ENCODE measurements at places on chromosomes 6 and 20.

GRCh38 chr6:5682530-5682929 lies 324.2 kb downstream of the NRN1 start:
- H3K4me3 ChIP-seq, result no peak overlapping the region
- peaks cover 18% of the 10 kb centered on the region for H3K4me1 ChIP-seq
- peaks cover 14% of the 10 kb centered on the region for H3K36me3 ChIP-seq
- H3K27me3 ChIP-seq, result peaks cover 1% of the 10 kb centered on the region

DNA sequence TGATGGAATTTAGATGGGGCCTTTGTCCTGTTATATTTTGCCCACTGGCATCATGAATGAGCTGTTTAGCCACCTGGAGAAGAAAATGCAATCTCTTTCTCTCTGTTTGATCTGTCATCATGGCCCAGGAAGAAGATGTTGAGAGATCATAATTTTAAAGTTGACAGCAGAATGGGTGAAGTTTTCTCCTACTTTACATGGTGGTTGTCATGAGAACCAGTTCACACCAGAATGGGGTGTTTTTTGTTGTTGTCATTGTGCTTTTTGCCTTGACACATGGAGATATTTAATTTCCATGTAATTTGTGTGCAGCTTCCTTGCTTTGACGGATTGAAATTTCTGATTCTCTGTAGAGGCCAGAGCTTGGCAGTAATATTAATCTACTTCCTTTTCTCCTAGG lies 122.5 kb downstream of the FARS2 start:
- no peaks in the 10 kb centered on the region for H3K4me1 ChIP-seq
- H3K4me3 ChIP-seq, result no peak overlapping the region

DNA sequence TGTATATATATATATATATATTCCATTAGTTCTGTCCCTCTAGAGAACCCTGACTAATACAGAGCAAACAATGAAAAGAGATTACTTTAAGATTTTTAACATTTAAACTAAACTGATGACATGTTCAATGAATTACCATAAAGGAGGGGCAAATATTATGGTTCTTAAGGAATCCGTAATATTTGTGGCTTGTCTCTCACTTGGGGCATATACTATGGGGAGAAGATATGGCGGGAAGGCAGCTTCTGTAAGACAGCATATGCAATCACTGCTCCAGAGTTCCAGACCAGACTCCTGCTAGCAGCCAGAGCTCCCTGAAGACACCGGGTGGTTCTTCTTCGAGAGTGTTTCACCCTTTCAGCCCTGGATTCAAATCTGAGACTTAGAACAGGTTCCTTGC lies 321.1 kb upstream of the NT5E start:
- H3K27ac ChIP-seq, result no peak overlapping the region
- no peaks in the 10 kb centered on the region for H3K4me1 ChIP-seq
- H3K36me3 ChIP-seq, result no peaks in the 10 kb centered on the region
- H3K27me3 ChIP-seq, result peaks cover 6% of the 10 kb centered on the region
- no peak for DNase-seq

- H3K4me3 ChIP-seq, result no peak overlapping the region
- no peak for DNase-seq
- H3K27ac ChIP-seq, result no peak overlapping the region
- no peaks in the 10 kb centered on the region for H3K27me3 ChIP-seq
Measured at GRCh38 chr6:128350416-128351254, 169.8 kb downstream of the PTPRK start.

- no peaks in the 10 kb centered on the region for H3K36me3 ChIP-seq
- H3K4me1 ChIP-seq, result no peaks in the 10 kb centered on the region
- H3K4me3 ChIP-seq, result no peak overlapping the region
- DNase-seq, result no peak
Measured at GRCh38 chr6:91082311-91082832, 495.5 kb upstream of the MAP3K7 start.

DNA sequence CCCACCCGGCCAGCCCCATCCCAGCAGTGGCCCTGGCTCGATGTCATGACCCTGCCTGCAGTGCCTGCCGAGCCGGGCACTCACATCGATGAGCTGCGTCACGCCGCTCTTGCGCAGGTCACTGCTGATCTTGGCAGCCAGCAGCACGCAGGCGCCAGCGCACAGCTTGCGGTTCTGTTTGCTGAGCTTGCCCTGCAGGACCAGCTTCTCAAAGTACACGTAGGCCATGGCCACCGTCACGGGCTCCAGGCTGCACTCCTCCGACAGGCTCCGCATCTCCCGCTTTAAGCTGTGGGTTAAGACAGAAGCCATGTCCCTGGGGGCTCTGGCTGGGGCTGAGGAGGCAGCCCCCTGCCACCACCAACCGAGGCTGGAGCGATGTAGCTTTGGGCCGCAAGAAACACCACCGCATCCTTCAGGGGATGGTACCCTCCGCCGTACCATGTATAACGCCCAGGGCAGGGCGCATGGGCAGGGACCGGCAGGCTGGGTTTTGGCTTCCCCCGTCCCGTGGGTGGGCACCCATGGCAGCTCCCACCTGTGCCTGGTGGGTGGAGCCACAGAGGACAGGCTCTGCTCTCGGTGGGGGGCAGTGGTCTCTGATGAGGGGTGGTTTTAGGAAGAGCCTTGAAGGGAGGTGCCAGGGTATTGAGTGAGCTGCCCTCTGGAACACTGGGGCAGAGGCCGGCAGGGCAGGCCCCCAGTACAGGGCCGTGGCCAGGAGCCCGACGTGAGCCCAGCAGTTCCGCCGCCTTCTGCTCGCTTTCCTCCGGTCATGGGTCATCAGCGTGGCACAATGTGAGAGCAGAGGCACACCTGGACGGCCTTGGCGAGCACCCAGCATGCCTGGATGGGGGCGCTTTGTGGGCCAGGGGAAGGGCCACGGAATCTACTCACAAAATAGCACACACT lies 4.5 kb downstream of the RPS21 start:
- no peak overlapping the region for H3K4me3 ChIP-seq
- DNase-seq, result no peak
- peaks cover 3% of the 10 kb centered on the region for H3K27me3 ChIP-seq
- peaks cover 23% of the 10 kb centered on the region for H3K4me1 ChIP-seq

DNA sequence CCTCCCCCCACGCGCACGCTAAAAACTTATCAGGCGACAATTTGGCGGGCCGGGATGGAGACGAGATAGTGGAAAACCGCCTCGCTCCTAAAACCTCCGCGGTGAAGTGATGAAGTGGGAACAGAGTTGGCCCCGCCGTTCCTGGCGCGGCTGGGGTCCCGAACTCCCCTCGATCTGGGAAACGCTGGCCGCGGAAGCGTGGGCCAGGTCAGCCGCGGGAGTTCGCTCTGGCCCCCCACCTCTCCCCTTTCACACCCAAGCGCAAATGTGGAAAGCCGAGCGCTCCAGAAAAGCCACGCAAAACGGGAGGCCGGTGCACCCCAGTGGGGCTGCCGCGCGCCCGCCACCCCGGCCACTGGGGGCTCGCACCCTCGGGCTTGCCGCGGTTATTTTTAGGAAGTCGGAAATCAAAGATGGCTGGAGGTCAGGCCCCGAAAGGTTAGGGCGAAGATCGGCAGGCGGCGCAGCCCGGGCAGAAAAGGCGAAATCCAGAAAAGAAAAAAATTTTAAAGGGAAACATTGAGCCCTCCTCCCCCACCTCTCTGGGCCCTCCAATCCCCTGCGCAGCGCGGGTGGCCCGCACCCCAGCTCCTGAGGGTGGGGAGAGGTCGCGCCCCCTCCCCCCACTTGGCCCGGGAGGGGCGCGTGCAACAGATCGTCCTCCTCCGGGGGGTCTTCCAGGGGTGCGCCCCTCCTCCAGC lies 1.0 kb downstream of the SALL4 start:
- H3K27ac ChIP-seq, result no peak overlapping the region
- peaks cover 23% of the 10 kb centered on the region for H3K4me1 ChIP-seq
- H3K27me3 ChIP-seq, result peaks cover 11% of the 10 kb centered on the region

DNA sequence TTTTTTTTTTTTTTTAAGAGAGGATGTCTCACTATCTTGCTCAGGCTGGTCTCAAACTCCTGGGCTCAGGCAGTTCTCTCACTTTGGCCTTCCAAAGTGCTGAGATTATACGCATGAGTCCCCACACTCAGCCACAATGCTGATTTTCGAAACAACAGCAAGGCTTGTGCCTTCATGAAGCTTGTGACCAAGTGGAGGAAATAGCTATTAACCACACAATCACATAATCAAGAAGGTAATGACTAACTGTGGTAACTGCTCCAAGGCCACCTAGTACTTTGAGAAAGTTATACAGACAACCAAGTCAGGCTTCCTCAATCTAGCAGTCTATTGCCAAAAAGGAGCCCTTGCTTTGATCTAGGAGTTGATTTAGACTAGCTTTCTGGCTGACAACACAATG lies 46.3 kb downstream of the SOD2 start:
- no peaks in the 10 kb centered on the region for H3K36me3 ChIP-seq
- DNase-seq, result no peak
- H3K4me1 ChIP-seq, result peaks cover 20% of the 10 kb centered on the region
- H3K4me3 ChIP-seq, result no peak overlapping the region
- H3K27me3 ChIP-seq, result peaks cover 2% of the 10 kb centered on the region

GRCh38 chr20:41655962-41656618 lies 37.9 kb upstream of the CHD6 start:
- H3K27me3 ChIP-seq, result peaks cover 7% of the 10 kb centered on the region
- no peaks in the 10 kb centered on the region for H3K4me1 ChIP-seq
- DNase-seq, result no peak
- H3K36me3 ChIP-seq, result no peaks in the 10 kb centered on the region

DNA sequence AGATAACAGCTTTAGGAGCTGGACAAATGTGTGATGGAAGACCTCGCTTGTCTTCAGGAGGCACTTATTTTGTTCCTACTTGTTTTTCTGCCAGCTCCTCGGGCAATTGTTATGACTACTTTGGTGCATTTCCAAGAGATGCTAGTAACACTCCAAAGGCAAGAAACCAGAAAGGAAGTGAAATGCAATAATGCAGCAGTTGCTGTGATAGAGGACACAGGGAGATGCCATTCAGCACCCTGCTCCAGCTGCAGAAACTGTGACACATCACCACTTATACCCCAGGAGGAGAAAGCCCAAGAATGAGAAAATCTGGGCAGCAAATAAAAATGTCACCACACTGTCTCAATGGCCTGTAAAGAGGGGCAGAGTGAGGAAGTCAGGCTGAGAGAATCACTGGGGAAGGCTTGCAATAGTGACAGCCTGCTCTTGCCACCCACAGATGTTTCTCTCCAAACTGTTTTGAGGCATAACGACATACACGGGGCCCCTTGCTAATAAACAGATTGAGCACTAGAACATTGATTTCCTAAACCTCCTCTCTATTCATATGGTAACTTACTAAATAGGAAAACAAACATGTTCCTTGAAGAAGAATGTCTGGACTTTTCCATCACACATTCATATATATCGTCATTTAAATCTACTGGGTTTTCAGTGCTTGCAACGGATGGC lies 231.0 kb upstream of the PRND start:
- peaks cover 12% of the 10 kb centered on the region for H3K27me3 ChIP-seq
- H3K4me1 ChIP-seq, result no peaks in the 10 kb centered on the region
- DNase-seq, result no peak
- H3K4me3 ChIP-seq, result no peak overlapping the region

GRCh38 chr6:16273256-16273655 lies 34.9 kb downstream of the GMPR start:
- H3K36me3 ChIP-seq, result no peaks in the 10 kb centered on the region
- H3K4me1 ChIP-seq, result peaks cover 6% of the 10 kb centered on the region
- no peak for DNase-seq
- no peak overlapping the region for H3K27ac ChIP-seq

DNA sequence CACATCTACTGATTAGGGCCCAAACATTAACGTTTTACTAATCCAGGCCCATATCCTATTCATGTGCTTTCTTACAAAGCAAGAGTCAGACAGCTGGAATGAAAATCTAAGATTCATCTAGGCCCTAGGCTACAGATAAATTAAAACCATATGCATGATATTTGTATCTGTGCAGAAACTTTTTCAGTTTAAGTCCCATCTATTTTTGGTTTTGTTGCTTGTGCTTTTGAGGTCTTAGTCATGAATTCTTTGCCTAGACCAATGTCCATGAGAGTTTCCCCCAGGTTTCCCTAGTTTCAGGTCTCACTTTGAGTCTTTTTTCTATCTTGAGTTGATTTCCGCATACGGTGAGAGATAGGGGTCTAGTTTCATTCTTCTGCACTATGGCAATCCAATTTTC lies 20.2 kb downstream of the ADNP start:
- no peak overlapping the region for H3K4me3 ChIP-seq
- H3K27me3 ChIP-seq, result peaks cover 1% of the 10 kb centered on the region
- H3K27ac ChIP-seq, result no peak overlapping the region
- H3K4me1 ChIP-seq, result peaks cover 71% of the 10 kb centered on the region

GRCh38 chr6:84003131-84003530 lies 30.4 kb upstream of the MRAP2 start:
- peaks cover 10% of the 10 kb centered on the region for H3K27me3 ChIP-seq
- no peak overlapping the region for H3K4me3 ChIP-seq
- H3K4me1 ChIP-seq, result no peaks in the 10 kb centered on the region
- H3K36me3 ChIP-seq, result no peaks in the 10 kb centered on the region
- H3K27ac ChIP-seq, result no peak overlapping the region
- DNase-seq, result no peak

DNA sequence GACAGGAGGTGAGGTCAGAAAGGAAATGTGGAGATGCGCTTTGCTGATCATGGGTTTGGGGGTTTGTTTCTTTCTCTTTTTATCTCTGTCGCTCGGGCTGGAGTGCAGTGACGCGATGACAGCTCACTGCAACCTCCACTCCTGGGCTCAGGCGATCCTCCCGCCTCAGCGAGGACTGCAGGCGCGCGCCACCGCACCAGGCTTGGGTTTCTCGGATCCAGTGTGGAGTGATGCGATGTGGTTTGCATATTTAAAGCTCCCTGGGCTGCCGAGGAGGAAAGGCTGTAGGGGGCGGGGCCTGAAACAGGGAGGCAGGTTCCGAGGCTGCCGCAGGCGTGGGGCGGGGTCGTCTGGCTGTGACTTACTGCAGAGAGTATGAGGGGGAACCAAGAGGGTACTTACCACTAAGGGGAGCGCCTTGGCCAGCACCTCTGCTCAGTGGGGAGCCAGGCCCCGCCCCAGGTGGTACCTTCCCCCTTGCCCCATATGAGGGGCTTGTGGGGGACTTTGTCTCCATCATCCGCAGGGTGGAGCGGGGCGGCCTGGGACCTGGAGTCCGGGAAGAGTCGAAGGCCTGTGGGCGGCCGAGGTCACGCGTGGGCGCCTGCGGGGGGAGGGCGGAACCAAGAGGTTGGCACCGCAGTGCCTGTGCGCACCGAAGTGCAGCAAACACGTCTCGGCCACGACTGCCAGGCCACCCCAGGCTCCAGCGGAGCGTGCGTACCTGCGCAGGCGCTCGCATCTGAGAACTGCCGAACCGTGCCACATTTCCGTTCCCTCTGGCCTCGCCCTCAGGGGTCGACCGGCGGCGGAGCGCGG lies 12.7 kb upstream of the BAK1 start:
- H3K27ac ChIP-seq, result peak overlapping the region; percentile 37
- peak overlapping the region; percentile 72 for H3K4me3 ChIP-seq
- peaks cover 28% of the 10 kb centered on the region for H3K4me1 ChIP-seq
- H3K27me3 ChIP-seq, result peaks cover 2% of the 10 kb centered on the region

DNA sequence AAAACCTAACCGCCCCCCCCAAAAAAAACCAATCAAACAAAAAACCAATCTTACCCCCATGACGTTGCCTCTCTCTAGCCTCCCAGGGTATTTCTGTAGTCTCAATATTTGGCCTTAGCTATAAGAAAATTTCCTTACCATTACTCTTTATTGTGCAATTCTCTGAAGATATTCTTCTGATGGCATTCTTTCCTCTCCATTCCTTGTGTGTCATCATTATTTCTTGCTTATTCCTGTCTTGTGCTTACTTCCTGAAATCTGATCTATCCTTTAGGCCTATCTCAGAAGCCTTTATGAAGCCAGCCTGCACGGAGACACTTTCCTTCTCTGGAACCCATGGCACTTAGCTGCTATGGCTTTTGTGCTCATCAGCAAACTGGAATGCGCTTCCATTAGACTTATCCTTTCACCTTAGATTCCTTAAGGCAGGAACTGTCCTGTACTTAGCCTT lies 65.9 kb upstream of the DDR1 start:
- DNase-seq, result no peak
- peaks cover 5% of the 10 kb centered on the region for H3K36me3 ChIP-seq
- H3K27ac ChIP-seq, result no peak overlapping the region
- H3K4me1 ChIP-seq, result peaks cover 5% of the 10 kb centered on the region

GRCh38 chr6:73983367-73983766 lies 287.4 kb downstream of the CD109 start:
- H3K36me3 ChIP-seq, result no peaks in the 10 kb centered on the region
- DNase-seq, result no peak
- H3K4me1 ChIP-seq, result no peaks in the 10 kb centered on the region
